AG09309 (cell line): ENCODE measurements at places on chromosomes 4 and X.

DNA sequence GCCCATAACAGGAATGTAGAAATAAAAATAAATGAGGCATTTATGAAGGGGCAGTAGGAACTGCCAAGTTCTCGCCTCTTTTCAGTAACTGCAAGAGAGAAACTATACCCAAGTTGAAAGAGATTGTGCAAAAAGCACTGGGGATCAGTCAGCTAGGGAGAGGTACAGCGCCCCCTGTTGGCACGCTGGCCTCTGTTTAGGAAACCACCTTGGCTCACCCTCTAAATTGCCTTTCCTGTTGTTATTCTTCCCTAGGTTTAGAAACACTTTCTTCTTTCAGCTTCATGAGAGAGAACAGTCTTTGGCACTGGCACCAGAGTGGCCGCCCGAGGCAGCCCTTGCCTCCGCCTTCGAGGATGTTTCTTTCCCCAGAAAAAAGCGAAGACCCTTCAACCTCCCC lies 348.5 kb downstream of the MID1IP1 start:
- peak; percentile 11 for DNase-seq

DNA sequence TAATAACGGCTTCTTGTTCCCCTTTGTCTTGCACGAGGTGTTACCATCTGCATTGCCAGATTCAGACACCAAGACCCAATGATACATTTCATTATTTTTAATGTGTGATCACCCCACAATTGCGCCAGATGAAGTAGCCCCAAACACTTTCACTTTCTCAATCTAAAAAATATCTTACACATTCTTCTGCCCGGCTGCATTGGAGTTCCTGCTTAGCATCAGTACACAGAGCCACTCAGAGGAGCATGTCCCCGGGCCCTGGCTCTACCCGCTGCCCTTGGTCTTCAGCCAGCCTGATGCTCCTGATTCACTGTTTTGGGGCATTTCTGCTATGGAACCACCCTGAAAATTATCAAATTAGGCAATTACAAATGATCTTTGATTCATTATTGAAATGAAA lies 66.0 kb upstream of the TENM3 start:
- DNase-seq = no peak

GRCh38 chrX:112819008-112819640 lies 21.5 kb downstream of the AMOT start:
- peak; percentile 14 for DNase-seq

- DNase-seq = no peak
Measured at GRCh38 chr4:143514497-143514896, 995 bp downstream of the SMARCA5 start.

DNA sequence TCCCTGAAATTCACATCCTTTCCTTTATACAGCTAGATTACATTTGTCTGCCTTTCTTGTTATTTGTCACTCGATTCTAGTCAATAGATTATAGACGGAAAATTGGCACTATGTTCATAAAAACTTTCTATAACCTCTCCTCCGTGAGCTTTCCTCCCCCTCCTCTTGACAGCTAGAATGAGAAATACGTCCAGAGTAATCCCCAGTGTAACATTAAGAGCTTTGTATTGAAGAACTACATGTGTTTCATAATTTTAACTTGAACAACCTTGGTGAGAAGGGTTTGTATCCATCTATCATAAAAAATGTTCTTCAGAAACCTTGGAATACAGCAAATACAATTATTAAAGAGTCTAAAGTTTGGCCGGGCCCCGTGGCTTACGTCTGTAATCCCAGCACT lies 1707.4 kb downstream of the PCDH7 start:
- no peak for DNase-seq

- DNase-seq = no peak
Measured at GRCh38 chr4:20041839-20042407, 209.8 kb upstream of the SLIT2 start.

- no peak for DNase-seq
Measured at GRCh38 chr4:179398414-179398813, 1956.2 kb upstream of the AGA start.

DNA sequence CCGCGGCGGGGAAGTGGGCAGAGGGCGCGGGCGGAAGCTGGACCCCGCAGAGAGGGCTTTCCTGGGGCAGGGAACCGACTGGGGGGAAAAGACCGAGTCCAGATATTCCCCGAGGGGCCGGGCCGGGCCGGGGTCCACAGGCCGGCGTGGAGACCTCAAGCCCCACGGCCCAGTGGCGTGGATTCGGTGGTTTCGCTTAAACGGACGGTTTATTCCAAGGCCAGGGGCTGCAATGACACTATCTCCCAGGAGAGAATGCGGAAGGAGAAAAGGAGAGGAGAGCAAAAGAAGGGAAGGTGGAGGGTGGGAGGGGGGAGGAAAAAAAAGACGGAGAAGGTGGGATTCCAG lies 10.8 kb downstream of the ARX start:
- no peak for DNase-seq

- no peak for DNase-seq
Measured at GRCh38 chrX:14039344-14039743, 9.7 kb upstream of the GEMIN8 start.

DNA sequence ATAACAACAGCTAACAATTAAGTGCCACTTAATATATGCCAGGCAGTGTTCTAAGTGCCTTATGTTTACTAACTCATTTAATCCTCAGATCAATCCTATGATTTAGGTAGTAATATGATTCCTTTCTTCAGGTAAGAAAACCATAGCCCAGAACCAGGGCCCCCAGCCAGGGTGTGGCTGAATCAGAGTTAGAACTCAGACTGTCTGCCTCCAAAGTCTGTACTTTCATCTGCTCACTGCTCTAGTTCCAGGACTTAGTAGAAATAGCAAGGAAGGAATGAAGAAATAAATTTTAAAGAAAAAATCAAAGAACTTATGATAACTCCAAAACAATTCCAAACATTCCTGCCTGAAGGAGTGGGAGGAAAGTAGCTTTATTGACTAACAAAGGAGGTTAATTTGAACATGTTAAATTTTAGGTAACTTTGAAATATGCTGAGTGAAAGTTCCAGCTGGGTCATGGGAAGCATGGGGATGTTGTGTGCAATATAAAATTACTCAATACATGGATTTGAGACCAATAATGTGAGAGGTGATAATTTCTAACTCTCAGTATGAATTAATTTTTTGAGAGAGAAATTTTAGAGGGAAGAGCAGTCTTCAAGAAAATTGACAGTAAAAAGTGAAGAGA lies 8.8 kb upstream of the ADH1C start:
- no peak for DNase-seq

DNA sequence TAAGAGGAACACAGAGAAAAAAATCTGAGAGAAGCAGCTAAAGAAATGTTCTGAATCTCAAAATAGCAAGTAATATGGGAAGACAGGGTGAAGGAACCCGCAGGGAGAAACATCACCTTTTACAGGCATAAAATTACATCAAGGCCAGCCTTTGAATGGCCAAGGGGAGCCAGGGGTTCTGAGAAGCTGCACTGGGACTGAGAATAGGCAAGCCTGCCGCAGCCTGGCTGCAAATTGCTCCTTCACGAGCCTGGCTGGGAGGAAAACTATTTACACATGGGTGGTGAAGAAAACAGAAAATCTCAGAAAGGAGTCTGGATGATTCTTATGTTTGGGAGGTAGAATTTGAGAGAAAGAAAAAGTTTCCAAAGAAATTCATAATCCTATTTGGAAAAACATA lies 74.5 kb upstream of the QRFPR start:
- DNase-seq = no peak

GRCh38 chr4:13980317-13981310 lies 353.1 kb upstream of the BOD1L1 start:
- DNase-seq = peak; percentile 89

DNA sequence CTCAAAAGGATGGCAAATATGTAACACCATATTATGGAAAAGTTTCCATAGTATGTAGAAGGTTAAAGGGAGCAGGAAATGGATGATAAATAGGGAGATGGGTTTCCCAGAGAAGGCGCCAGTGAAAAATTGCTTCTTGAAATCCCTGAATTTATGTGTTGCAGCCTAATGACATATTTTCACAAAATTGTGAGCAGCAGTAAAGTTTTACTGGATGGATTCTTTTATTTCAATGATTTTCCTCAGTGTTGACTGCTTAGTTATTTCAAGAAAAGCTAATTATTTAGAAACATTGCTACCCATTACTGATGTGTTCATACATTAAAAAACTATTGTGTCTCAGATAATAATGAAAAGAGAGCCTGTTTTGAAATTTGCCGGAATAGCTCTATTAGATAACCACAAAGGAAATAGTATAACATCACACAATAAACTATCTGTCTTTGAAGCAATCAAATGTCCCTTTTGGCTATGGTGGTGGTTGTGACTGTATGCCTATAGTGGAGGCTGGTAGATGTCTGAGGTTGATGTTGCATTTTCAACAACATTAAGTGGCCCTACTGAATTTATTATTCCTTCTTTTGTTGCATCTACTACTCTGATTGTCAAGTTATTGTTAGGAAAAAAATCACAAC lies 169.9 kb upstream of the HAND2 start:
- no peak for DNase-seq

DNA sequence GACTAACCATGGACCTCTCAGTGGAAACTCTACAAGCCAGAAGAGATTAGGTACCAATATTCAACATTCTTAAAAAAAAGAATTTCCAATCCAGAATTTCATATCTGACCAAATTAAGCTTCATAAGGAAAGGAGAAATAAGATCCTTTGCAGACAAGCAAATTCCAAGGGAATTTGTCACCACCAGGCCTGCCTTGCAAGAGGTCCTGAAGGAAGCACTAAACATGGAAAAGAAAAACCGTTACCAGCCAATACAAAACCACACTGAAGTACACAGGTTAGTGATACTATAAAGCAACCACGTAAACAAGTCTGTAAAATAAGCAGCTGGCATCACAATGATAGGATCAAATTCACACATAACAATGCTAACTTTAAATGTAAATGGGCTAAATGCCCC lies 156.6 kb downstream of the FAM13A start:
- DNase-seq = peak; percentile 32

DNA sequence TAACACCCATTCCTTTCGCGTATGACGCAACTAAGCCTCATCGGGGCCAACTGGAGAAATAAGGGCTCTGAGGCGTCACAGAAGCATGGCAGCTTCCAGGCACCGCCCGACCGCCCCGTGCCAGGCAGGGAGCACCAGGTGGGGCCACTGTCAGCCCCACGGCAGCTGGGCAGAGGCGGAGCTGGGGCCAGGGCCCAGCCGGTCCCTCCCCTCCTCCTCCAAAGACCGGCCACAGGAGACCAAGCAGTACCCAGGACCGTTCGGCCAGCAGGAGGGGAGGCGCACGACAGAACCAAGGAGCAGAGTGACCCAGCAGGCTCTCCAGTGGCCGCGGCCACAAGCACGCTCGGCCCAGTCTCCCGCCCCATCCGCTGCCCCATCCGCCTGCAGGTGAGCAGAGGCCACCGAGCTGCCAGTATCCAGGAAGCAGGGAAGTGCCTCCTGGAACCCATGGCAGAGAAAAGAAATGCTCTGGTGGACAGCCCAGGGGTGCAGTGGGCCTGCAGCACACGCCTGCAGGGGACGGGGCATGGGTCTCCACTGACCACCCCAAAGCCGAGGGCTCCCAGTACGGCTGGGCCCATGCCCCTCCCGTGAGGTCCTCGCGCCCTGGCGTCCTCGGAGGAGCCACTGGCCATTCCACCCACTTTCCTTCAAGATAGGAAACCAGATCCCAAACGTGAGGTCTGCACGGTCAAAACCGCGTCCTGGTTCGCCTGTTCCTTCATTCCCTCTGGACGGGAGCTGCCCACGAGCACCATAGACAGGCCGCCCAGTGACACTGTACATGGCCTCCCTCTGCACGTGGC lies 9.6 kb downstream of the CTBP1 start:
- DNase-seq = no peak

GRCh38 chr4:156472624-156473023 lies 499.0 kb downstream of the PDGFC start:
- no peak for DNase-seq

DNA sequence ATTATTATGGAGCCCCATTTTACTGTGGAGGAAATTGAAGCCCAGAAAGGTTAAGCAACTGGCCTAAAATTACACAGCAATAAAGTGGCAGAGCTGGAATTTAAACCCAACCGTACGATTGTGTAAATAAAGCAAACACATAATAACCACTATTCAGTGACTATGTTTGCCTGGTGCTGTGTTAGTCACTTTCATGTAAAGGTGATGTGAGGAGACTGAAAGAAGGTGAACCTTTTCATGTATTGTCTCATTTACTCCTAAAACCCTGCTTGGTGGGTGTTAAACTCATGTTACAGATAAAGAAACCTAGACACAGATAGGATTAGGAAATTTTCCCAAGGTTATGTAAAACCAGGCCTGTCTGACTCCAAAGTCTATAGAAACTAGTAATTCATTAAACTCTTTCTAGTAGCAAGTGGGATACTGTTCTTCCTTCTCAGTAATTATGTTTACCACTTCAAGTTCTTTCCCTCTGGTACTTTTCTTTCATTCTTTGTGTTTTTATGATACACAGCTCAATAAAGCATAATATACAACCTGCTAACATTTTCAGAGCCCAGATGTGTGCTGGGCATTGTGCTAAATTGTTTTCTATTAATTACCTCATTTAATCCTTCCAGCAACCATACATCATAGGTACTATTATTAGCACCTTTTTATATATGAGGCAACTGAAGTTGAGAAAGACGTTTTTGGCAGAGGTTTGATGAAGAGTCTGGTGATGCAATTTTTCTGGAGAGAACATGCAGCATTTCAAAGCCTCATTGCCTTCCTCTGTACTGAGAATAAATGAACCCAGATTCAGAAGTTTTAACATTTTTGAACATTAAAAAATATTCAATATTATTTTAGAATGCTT lies 202.7 kb downstream of the SPRY1 start:
- DNase-seq = peak; percentile 54

DNA sequence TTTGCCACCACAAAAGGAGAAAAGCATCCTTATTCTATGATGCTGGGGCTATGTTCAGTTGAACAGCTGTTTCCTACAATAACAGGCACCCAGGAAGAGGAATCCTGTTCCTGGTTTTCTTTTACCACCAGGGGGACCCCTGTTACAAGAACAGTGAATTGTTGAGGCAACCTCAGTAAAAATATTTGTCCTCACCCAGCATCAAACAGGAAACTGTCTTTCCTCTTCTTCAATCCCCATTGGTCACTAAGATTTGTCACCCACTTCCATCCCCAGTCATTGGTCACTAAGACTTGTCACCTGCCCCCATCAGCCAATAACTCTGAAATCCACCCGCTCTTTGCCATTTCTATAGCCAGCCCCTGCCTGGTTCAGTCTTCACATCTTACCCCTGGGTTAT lies 143.5 kb upstream of the GALNT7 start:
- peak; percentile 42 for DNase-seq

DNA sequence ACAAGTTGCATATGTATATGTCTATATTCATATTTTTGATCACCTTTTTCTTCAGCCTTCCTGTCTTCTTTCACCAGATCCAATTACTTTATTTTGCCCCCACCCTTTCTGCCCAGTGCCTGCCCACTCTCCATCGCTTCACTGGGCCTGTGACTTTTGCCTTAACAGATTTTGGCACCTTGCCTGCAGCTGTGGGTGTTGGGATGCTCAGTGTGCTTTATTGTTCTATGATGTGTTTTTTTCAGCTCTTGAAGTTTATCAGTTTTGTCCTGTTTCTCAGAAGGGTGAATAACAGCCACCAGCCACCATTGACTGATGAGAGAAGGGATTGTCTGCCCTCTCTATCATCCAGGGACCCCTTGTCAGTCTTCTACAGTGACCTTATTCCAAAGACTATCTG lies 77.2 kb upstream of the GALNT7 start:
- DNase-seq = no peak
